Right renal pelvis (tissue), 4 donors: ENCODE measurements at places on chromosomes 16 and 17.

DNA sequence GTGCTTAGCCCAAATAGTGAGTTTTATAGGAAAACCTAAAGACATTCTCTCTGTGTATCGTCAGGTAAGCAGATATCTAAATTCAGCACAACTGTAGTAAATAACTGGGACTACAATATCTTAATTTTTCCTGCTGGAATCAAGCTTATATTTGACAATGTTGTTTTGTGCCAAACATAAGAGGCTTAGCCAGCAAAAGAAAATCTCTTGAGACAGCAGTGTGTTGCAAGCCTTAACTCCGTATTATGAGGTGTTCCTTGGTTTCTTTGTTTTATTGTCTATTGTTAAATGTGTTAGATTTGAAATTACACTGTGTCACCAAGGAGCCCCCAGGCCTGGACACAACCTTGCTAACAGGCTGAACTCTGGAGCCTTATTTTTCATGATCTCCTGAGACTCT, 1570.6 kb upstream of the GOT2 start:
- no peak for DNase-seq

- DNase-seq = no peak
Observed at GRCh38 chr17:34374457-34374856, 11.4 kb upstream of the CCL1 start.

GRCh38 chr16:28623172-28623711, 13.4 kb upstream of the SULT1A1 start:
- no peak for DNase-seq

- no peak for DNase-seq
Observed at GRCh38 chr17:73566905-73567782, 77.1 kb downstream of the SDK2 start.

DNA sequence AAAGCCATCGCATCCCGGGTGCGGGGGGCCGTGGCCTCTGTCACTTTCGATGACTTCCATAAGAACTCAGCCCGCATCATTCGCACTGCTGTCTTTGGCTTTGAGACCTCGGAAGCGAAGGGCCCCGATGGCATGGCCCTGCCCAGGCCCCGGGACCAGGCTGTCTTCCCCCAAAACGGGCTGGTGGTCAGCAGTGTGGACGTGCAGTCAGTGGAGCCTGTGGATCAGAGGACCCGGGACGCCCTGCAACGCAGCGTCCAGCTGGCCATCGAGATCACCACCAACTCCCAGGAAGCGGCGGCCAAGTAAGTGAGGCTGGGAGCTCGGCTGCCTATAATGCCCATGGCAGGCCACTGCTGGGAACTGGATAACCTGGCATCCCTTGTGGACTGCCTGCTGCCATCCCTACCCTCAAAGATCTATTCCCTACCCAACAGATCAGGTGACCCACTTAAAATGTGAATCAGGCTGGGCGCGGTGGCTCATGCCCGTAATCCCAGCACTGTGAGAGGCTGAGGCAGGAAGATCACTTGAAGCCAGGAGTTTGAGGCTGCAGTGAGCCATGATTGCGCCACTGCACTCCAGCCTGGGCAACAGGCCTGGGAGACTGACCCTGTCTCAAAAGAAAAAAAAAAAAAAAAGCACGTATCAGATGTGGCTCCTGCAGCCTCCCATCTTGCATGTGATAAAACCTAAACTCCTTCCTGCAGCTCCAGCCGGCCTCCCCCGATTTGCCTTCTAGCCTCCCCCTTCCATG, 18.3 kb downstream of the CDIPT start:
- no peak for DNase-seq

DNA sequence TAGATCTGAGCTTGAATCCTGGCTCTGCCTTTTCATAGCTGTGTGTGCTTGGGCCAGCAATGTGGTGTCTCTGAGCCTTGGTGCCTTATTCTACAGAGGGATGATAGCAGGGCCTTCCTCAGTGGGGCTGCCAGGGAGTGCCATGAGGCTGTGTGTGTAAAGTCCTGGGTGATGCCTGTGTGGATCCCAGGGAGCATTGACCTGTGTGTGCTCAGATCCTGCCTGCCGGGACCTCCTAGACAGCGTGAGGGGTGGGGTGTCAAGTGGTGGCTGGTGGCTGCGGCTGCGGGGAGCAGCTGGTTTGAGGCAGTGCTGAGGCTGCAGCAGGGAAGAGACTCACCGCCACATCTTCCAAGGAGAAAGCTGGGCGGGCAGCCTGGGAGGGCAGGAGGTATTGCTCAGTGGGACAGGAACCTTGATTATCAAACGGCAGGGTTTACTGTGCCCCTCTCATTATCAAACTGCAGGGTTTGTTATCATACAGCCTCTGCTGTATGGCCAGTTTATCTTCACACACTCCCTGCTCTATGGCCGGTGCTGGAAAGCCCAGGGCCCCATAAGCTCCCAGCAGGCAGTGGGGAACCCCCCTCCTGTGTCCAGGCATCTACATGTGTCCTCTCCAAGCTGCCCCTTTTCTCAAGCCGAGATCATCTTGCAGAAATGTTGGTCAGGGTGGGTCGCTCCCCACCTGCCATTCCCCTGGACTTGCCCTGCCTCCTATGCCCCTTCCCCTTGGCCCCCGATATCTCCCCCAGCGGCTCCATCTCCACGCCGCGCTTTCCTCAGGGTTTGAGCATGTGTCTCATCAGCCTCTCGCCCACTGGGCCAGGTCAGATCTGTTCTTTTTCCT, 3.1 kb upstream of the ADCY7 start:
- no peak for DNase-seq

GRCh38 chr17:8212312-8213180, 2.2 kb upstream of the AURKB start:
- DNase-seq = no peak

- no peak for DNase-seq
Observed at GRCh38 chr17:3959295-3959899, 4.8 kb downstream of the ATP2A3 start.

GRCh38 chr17:76270770-76271668, 5.9 kb downstream of the UBALD2 start:
- no peak for DNase-seq

- DNase-seq = no peak
Observed at GRCh38 chr17:27677191-27677590, 46.2 kb downstream of the LGALS9 start.

DNA sequence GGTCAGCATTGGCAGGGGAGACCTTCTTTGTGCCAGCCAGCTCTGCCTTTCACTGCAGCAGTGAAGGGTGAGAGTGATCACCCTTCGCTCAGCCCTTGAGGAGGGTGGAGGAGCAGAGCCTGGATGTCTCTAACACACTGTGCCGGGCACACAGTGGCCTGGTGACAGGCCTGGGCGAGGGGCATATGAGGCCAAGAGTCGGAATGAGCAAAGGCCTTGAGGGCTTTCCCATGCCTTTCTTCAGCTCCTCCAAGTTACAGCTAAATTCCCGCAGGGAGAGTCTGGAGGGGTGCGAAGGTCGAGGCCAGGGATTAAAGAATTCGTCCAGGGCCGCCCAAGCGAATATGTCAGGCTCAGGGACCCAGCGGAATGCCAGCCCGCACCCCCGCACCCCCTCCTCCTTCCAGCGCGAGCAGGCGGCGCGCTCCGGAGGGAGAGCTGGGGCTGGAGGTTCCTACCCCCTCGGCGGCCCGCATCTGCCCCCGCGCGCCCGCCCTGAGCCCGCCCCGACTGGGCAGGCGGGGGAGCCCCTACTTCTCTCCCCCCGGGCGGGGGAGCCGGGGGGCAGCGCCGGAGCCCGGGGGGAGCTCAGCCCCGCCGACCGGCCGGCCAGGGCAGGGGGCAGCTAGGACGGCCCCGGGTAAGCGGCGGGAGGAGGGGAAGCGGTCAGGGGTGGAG, at the start of gene RASL10B:
Gene RASL10B (plus strand): TSS at position 401 of the 678 bp plus-strand sequence. CDS start 3,546 bp downstream, outside the sequence.
- DNase-seq = no peak

DNA sequence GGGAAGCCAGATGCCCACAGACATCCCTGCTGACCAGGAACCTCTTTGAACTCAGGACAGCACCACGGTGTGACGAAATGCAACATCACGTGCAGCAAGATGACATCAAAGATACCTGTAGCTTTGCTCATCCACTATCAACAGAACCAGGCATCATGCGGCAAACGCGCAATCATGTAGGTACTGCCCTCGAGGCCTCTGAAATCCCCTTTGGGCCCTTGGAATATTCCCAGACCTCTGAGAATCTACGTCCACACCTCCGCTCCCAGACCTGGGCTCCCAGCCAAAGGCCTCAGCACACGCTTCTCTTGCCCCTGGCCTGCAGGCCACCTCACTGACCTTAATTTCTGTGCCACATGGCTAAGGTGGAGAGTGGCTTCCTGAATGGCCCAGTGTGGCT, 7.3 kb downstream of the CX3CL1 start:
- DNase-seq = no peak

DNA sequence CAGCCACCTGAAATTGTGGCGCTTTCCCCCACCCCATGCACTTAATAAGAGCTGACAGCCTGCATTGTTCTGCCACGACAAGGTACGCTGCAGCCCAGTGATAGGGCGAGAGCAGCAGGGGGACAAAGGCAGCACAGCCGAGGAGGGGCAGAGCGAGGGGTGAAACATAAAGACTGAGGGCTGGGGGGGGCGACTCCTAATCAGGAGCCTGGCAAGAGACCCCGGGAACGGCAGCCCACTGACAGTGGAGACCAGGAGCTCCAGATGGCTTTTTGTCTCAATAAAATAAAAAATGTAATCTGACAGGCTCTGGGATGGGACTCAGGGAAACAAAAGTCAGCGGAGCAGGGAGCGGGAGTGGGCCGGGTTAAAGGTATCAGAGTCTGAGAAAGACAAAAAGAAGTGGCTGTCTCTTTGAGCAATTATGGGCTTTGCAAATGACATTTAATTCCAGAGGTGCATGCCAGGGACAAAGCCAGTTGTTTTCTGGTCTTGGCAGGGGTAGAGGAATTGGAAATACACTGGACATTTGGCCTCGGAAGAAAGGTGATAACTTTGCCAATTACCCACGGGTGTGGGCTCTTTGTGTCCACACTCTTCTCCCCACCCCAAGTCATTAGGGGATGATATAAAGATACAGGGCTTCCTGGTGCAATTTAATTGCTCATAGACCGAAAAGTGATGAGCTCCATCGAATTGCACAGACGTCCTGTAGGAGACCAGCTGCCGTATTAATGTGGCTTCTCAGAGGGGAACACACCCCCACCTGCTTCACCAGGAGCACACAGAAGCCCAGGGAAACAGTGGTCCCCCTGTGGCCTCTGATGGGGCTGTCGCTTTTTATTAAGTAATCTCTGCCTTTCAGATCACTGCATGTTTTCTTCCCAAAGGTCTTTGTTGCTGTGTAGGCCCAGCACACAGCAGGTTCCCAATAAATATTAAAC, 17.6 kb upstream of the CCDC182 start:
- DNase-seq = no peak

DNA sequence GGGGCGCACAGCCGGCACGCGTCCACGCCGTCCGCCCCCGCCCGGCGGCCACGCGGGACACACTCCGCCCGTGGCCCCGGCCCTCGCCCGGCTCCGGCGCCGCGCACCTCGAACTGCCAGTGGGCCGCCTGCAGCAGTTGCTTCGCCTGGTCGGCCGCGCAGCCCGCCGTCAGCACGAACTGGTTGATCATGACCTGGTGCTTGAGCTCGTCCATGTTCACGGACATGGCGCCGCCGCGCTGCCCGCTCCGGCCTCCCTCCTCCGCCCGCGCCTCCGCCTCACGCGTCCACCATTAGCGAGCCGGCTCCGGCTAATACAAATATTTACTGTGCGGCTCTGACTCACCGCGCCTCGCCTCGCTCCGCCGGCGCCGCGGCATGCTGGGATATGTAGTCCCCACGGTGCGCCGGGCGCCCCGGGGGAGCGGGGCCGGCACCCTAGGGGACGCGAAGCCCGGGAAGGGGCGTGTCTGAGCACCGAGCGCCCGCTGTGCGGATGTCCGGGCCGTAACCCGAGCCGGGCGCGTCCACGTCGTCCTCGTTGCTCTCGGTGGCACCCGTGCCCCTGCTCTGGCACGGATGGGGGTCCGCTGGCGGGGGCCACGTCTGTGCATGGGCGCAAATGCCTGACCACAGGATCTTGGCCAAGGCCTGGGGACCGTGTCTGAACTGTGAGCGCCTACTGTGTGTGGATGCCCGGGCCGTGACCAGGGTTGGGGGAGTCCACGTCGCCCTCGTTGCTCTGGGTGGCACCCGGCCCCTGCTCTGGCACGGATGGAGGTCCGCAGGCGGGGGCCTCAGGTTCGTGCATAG, at the start of gene UBALD1:
Gene UBALD1 (minus strand): TSS at position 318 of the 813 bp plus-strand sequence. CDS start 91 bp downstream, at position 227.
- DNase-seq = no peak

DNA sequence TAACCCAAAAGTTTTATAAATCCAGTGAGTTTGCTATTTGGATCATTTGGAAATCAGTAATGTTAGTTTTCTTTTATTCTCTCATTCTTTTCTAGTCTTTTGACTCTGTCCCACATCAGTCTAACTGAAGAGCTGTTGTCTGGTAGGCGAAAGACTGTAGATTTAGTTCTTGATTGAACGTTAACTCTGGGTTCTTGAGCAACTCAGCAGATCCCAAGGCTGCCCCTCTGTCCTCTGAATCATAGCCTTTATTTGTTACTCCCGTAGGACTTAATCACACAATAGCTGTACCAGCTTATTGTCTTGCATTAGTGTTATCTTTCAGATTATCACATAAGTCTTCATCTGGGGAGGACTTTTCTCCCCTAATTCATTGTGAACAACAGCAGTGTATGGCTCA, 119.3 kb upstream of the TOM1L1 start:
- DNase-seq = no peak

GRCh38 chr17:78771758-78772382, 10.2 kb downstream of the CYTH1 start:
- DNase-seq = no peak

- DNase-seq = no peak
Observed at GRCh38 chr17:16267174-16267573, 50.2 kb downstream of the PIGL start.

DNA sequence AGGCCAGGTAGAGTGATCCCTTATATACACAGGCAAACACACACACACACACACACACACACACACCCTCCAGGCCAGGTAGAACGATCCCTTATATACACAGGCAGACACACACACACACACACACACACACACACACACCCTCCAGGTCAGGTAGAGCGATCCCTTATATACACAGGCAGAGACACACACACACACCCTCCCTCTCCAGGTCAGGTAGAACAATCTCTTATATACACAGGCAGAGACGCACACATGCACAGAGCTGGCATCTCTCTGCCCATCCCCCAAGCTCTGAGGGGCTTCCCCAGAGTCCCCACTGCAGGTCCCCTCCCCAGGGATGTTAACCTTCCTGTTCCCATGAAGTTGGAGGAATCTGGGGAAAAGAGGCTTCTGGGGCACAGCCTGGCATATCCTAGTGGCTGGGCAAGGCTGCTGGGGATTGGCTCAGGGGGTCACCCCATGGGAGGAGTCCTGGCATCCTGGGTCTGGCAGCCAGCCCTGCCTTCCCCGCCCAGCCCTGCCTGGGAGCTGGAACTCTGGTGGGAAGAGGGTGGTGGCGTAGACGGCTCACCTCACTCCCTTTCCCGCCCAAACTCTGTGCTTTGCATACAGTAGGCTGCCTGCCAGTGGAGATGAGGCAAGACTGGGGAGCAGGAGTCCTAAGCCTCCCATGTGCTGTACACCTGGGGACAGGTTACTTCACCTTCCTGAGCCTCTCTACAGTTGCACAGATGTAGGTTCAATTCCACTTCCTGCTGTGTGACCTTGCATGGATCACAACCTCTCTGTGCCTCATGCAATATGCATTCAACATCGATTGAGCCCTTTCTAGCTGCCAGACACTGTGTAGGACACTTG, 41.8 kb downstream of the TEKT5 start:
- no peak for DNase-seq
